ENCODE measurements at places on chromosomes 2 and 18.

DNA sequence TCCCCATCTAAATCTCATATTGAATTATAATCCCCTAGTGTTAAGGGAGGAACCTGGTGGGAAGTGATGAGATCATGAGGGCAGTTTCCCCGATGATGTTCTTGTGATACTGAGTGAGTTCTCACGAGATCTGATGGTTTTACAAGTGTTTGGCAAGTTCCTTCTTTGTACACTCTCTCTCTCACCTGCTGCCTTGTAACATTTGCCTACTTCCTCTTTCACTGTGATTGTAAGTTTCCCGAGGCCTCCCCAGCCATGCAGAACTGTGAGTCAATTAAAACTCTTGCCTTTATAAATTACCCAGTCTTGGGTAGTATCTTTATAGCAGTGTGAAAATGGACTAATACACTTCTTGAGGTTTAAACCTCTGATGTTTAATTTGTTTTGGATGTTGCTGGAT lies 177.5 kb downstream of the CD8B2 start:
- DNase-seq, result no peak

GRCh38 chr2:211138551-211138950 lies 582.2 kb downstream of the CPS1 start:
- no peak for DNase-seq

DNA sequence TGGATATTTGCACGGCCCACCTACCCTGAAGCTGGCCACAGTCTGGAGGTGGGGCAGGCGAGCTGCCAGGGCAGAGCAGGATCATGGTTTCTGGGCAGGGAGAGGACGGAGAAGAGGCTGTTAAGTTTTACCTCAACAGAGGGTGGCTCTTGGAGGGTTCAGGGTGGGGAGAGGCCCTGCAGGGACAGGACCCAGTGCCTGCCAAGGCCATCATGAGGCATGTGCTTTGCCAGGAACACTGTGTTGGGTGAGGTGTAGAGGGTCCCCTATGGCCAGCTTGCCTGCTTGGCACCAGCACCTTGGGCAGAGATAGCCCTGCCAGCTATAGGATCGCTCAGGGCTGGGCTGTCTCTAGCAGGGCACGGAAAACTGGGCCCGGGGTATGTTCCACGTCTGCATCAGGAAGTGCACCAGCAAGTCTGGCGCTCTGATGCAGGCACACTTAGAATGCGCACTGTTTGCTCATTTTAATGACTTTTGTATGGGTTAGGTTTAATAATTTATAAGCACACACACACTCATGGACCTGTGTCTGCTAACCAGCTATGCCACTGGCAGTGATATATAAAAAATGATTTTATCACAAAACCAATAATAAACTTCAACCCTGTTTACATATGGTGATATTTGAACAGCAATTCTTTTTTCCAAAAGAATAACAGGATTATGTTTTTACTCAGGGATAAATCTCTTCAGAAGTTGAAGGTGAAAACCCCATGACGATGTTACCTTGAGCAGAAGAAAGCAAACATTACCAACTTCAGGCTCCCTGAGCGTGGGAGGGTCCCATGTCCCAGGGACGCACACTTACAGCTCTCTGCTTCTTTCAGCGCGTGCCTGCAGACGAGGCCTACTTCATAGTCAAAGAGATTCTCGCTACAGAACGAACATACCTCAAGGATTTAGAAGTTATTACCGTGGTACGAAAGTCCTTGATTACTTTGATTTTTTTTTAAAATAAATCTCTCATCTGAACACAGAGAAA lies 46.4 kb downstream of the STK25 start:
- DNase-seq, result no peak

- DNase-seq, result no peak
Measured at GRCh38 chr18:40163254-40163653, 1791.8 kb upstream of the PIK3C3 start.

GRCh38 chr2:37642907-37643729 lies 28.3 kb downstream of the CDC42EP3 start:
- DNase-seq, result no peak

GRCh38 chr2:191582355-191582754 lies 95.6 kb upstream of the NABP1 start:
- DNase-seq, result no peak

- no peak for DNase-seq
Measured at GRCh38 chr2:117330641-117331040, 483.9 kb upstream of the DDX18 start.

DNA sequence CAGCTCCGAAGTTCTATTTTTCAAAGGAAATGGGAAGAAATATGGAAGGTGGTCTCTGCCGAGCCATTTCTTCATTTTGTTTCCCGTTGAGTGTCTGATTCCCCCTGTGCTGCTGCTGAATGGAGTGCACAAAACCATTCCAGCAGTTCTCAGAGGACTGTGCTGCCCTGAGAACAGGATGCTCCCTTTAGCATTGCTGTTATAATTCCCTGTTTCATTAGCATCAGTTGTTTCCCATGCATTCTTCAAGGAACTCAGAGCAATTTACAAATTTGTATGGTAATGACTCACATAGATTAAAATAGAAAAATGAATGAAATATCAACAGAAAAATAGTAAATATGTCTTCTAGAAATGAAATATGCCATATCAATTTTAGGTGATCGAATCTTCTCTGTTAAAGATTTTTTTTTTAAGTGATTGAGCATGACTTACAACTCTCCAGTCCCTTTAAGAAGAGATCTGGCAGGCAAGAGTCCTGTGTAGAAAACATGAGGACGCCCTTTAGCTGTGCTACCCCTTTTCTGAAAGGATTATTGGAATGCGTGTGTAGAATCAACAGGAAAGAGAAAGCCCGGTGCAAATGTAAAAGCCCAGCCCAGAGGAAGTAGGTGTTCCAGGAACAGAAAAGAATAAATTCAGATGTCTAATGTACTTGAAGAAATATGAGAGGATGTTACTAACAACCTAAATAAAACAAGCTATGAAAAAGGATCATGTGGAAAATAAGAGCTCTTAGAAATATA lies 118.5 kb downstream of the ATP9B start:
- no peak for DNase-seq

DNA sequence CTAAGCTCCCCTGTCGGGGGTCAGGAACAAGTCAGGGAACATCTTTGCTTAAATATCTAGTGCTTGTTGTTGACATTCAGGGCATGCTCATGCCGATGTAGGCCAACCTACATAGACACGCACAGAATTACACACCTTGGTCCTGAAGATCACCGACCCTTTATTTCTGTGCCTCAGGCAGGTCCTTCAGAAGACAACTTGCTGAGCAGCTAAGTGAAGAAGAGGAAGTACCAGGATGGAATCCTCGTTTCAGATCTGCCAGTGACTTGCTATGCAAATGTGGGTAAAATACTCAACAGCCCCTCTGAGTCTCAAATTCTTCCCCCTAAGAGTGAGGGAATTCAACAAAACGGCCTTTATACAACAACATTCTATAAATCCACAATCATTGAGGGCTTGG lies 494.7 kb downstream of the BCL11A start:
- no peak for DNase-seq

All from nucleus accumbens (tissue), 56 donors.